ENCODE measurements at places on chromosomes 3 and 15. TPM values are rescaled to one million over a fixed set of nuclear protein-coding genes. Genes with fewer than 3 reads are reported as not detected.

DNA sequence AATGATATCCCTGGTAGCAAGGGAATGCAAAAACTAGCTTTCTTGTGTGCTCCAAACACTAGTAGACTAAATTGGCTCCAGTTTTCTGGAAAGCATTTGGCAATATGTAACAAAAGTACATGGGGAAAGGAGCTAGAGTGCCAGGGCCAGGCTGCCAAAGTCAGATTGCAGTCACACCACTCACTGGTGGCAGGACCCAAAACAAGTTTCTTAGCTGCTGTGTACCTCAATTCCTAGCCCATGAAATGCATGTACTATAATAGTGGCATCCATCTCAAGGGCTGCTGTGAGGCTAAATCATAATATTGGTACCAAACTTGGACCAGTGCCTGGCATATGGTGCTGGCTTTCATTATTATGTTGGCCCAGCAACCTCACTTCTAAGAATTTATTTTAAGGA is 49.3 kb downstream of the CLDN18 start:
- DNase-seq = no peak

- DNase-seq = no peak
These were observed 198.9 kb upstream of the CTDSPL start for GRCh38 chr3:37662785-37663184.

- DNase-seq = peak; percentile 37
These were observed 153.1 kb upstream of the GAP43 start for GRCh38 chr3:115470254-115470653.

Gene ADAMTS17
- 1.4 TPM for total RNA-seq

DNA sequence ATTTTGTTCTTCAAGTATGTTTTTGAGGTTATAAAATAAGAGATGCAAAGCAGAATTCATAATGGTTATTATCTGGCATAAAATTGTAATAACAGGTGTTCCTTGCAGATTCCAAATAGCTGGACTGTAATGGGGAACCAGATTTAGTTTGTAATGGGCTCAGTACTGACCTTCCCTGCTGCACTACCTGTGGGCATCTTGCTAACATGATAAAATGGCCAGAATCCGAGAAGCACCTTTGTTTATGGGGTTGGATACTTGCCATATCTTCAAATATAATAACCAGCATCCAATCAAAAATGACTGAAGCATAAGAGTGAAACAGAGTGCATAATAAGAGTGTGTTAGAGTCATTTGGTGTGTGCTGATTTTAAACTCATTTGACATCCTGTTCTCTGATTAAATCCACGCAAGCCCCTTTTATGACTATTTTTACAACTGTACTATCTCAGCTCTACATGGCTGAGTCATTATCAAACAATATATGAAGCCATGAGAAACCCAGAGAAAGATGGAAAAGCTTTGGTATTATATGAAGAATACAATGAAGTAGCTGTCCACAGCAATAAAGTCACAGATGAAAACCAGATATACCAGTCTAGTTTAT is 292.4 kb downstream of the CNTN4 start:
- DNase-seq = no peak

Gene STAC
- total RNA-seq = 0.35 TPM

DNA sequence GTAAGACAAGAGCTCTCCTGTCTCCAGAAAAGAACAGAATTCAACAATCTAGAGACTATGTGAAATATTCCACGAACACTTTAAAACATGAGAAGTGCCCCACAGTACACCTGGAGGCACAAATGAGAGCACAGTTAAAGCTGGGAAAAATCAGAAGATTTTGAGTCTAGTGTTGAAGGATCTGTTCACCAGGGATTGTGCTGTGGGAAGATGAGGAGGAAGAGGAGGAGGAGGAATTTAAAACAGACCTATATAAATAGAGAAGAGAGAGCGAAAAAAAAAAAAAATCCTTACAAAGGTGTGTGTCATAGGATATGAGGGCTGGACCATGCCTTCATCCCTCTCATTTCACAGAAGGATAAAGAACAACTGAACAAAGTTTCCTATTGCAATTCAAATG is 361.0 kb upstream of the SEMA6D start:
- DNase-seq = no peak

GRCh38 chr3:39106281-39106811 is 1.1 kb downstream of the GORASP1 start:
- DNase-seq = no peak

Gene WNT5A
- total RNA-seq = 6.9 TPM

- no peak for DNase-seq
These were observed 83.5 kb upstream of the PLCL2 start for GRCh38 chr3:16801223-16801622.

GRCh38 chr3:167662919-167663400 is 9.2 kb upstream of the WDR49 start:
- no peak for DNase-seq

DNA sequence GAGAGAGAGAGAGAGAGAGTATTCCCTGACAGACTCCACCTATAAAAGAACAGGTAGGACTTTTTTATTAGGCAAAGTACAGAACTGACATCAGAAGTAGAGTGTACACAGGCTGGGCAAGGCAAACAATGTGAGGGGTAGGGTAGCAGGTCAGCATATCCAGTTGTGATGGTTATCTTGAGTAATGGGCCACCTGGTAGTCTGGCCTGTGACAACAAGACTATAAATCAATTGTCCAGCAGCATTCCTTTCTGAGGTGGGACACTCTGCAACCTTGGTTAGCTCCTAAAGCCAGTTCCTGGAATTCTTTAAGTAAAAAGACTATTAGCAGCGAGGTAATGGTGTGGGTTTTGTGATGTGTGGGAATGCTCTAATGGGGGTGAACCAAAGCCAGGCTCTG is 14.9 kb upstream of the TMCC1 start:
- no peak for DNase-seq

DNA sequence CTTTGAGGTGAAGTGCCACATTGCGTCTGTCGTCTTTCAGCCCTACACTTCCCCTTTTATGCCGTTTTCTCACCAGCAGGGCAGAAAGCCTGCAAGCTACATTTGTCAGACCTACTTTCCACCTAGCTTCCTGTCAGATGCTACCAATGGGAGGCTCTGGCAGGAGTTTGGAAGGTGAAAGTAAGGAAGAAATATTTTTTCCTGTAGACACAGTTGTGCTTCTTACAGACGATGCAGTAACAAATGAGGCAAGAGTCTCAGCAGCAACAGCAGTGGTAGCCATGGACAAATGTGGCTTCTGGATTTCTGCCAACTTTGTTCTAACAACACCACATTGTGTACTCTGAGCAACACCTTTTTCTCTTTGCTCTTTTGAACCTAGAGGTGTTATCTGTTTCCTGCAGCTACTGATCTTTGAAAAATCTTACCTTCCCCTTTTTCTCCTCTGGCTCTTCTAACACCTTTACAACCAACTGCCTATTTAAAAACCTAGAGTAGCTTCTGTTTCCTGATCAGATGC is 70.6 kb upstream of the STT3B start:
- no peak for DNase-seq

Data from Right ventricle myocardium inferior (tissue), 1 donor.